HTR-8/SVneo (cell line): ENCODE measurements at places on chromosomes 5 and 9.

DNA sequence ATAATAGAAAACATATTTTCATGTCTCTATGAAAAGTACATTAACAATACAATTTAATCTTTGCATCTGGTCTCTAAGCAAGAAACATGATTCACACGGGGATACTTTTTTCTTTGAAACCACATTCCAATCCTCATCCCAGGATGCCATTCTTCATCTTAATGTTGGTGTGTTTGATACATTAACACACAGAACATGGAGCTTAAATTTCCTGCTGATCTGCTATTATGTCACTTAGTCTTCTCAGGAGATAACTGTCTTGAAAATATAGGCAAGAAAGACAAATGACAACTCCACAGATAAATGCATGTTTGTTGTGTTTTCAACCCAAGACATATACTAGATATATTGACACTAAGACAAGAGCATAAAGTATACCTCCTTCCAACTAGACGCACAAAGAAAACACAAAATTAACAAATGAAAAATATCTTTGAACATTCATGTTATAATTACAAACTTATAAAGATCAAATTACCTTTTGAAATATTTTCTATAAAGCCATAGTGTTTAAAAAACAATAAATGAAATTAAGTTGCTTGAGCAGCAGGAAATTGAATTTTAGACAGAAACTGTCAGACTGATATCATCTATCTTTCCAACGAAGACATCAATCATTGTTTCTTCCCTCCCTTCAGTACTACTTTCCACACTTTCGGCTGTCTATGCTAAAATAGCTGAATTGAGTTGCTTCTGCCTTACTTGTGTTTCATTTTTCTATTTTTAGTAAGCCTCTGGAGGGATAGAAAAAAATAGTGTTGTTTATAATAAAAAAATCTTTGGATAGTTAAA lies 1676.7 kb upstream of the CDH9 start:
- no peak for DNase-seq

DNA sequence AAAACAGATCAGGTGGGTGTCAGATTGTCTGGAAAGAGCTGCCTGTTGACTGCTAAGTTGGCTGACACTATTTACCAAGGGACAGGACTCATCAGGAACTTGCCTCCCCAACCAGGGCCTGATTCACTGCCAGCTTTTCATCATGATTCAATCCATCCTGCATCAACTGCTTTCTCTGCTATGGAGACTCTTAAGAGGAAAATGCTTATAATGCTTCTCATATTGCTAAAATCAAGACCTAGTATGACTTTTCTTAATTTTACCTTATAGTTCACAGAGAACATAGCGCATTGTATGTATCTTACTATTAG lies 21.3 kb downstream of the HTR4 start:
- no peak for DNase-seq

GRCh38 chr5:107389130-107389774 lies 281.5 kb downstream of the EFNA5 start:
- peak; percentile 20 for DNase-seq

- no peak for DNase-seq
Observed at GRCh38 chr5:41955432-41956024, 30.4 kb downstream of the FBXO4 start.

- no peak for DNase-seq
Observed at GRCh38 chr9:129197978-129198318, 19.9 kb upstream of the IER5L start.

DNA sequence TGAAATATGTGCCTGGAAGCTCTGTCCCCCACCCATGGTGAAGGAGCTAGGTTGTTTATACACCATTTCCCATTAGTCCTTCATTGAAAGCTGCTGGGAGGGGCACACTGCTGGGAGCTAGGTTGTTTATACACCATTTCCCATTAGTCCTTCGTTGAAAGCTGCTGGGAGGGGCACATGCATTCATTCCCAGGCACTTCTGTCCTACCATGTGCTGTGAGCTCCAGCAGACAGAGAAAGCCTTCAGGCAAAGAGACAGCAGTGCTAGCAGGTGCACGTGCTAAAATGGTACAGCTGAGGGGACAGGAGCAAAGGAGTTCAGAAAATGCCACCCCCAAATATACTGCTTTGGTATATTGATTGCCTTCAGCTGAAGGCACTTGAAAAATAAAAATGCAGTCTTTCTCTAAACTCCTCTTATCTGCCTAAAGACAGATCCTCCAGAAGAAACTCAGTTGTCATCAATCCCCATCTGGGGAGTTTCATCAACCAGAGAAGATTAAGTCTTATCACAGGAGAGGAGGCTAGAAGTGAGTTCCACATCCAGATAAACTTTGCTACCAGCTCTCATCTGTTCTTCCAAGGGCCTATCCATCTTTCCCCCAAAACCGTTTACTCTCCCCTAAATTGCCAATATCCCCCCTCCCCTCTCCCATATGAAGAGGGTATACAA lies 27.7 kb upstream of the DAPK1 start:
- DNase-seq: no peak

DNA sequence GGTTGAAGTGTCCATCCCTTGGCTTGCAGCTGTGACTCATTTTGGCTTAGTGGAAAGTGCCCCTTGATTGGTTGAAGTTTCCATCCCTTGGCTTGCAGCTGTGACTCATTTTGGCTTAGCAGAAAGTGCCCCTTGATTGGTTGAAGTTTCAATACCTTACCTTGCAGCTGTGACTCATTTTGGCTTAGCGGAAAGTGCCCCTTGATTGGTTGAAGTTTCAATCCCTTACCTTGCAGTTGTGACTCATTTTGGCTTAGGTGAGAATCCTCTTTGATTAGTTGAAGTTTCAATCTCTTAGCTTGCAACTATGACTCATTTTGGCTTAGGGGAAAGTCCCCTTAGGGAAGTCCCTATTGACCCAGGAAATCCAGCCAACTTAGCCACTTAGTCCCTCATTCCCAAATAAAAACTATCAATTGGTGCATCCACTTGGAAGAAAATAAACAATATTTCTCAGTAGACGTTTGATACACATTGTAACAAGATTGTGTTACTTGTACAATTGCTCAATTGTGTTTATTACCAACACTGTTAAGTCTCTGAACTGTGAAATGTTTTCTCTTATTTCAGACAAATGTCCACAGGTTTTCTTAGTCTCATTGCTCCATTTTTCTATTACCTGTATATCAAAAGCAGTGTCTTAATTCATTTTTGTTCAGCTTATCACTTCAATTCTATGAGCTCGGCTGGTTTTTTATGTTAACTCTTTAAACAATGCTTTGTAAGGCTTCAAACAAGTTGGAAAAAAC lies 2308.8 kb upstream of the ACO1 start:
- DNase-seq: no peak

DNA sequence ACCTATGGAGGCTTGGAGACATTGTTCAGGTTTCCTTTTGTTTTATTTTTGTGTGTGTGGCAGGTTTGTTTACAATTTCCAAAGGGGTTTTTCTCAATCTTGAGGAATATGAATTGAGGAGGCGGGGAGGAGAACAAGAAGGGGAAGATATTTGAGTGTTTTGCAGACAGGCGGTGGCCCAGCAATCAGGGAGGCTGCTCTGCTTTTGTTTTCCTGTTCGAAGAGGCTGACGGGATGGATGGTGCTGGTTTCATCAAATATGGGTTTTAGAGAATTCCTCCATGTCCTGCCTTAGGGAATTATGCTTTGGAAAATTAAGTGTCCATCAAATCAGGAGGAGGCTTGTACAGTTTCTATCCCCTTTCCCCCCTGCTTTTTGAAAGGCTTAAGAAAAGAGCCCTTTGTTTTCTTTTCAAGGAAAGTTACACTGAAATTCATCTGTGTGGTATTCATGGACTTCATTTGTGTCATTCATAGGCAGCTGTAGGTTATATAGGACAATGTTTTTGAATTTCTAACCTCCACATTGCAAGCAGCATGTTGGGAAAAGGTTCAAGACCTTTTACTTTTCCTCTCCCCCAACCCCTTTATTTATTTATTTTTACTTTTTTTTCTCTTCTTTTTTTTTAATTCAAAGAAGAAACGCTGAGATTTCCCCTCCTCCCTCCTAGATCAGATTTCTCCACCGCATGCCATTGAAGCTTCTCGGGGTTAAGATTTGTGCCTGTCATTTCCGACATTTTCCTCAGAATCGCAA lies 107.4 kb downstream of the ZNF462 start:
- no peak for DNase-seq

GRCh38 chr9:125652759-125653158 lies 54.2 kb downstream of the MAPKAP1 start:
- no peak for DNase-seq

DNA sequence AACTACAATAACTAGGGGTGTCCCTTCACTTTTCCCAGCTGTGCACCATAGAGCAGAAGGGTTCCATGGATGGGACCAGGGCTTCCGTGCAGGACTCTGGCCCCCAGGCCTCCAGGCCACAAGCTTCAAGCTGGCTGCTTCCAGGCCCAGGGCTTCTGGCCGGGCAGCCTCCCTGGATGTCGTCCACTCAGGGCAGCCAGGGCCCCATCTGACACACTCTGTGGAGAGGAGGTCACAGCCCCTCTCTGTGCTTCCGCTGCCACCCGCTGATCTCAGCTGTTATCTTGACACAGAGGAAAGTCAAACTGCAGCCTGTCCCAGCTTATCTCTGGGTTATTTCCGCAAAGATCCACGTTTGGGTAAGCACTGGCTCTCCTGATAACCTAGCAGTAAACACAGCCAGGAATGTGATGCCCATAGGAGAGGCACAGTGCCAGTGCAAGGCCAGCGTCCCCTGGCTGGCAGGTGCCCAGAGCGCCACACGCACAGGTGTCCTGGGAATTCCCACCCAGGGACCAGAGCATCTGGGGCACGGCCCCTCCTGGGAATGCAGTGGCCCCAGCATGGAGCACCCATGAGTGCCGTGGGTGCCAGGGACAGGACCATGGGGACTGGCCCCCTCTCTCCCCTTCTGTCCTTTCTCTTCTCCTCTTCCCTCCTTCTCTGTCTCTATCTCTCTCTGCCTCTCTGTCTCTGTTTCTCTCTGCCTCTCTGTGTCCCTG lies 15.6 kb upstream of the SLC6A19 start:
- no peak for DNase-seq

- no peak for DNase-seq
Observed at GRCh38 chr5:169914766-169915165, 65.5 kb downstream of the INSYN2B start.

GRCh38 chr5:140224658-140225057 lies 49.7 kb downstream of the CYSTM1 start:
- DNase-seq: no peak

DNA sequence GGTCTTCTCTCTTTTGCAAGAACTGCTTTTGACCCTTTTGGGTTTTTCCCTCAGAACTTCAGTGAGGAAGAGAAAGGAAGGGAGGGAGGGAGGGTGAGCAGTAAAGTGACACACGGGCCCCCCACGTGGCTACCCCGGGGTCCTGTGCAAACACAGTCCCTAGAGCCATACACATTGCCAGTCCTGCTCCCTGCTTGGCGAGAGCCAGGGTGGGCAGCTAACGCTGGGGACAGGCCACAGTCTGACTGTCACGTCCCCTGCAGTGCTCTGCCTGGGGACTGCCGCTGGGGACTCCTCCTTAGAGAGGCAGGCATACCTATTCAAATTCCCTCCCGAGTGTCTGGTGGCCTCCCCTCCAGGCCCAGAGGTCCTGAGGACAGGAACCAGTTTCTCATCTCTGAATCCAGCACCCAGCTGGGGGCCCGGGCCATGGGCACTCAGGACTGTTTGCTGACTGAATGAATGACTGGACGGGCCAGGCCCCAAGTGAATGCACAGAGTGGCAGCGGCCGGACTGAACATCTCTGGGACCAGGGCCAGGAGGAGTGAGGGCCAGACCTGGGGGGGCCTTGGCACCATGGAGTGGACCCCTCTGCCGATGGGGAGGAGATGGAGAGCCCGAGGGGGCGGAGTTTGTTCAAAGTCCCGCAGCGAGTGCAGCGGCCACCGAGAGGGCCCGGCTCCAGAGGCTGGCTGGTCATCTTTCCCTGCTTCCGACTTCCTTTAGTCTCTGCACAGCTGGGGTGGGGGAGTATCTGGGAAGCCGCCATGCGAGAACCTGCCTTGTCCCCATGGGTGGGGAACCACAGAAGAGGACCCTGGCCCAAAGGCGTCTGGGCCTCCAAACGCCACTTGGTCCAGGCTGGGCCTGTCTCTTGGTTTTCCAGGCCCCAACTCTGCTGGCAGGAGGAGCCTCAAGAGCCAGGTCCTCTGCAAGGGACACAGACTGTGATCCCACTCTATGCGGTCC lies 5.8 kb downstream of the CCDC187 start:
- no peak for DNase-seq
